NCI-H187 (cell line): ENCODE measurements at places on chromosomes 1 and 21.

GRCh38 chr1:223017291-223017690 is 125.8 kb downstream of the TLR5 start:
- DNase-seq, result no peak

DNA sequence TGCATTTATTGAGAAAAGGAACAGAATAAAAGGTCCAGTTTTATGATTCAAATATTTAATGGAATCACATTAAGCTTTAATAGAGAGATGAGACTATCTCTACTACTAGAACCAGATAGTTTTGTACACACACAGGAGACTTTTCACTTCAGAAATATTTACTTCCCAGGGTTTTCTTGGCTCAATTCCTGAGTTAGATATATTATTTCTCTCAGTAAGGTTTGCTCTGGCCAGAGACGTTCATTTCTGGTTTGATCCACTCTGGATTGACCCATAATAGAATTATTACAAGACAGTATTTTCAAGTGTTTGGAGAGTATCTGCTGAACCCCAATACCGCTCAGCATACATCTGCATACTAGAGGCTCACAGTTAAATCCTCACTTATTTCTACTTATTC is 1.3 kb upstream of the RCOR3 start:
- no peak for DNase-seq

DNA sequence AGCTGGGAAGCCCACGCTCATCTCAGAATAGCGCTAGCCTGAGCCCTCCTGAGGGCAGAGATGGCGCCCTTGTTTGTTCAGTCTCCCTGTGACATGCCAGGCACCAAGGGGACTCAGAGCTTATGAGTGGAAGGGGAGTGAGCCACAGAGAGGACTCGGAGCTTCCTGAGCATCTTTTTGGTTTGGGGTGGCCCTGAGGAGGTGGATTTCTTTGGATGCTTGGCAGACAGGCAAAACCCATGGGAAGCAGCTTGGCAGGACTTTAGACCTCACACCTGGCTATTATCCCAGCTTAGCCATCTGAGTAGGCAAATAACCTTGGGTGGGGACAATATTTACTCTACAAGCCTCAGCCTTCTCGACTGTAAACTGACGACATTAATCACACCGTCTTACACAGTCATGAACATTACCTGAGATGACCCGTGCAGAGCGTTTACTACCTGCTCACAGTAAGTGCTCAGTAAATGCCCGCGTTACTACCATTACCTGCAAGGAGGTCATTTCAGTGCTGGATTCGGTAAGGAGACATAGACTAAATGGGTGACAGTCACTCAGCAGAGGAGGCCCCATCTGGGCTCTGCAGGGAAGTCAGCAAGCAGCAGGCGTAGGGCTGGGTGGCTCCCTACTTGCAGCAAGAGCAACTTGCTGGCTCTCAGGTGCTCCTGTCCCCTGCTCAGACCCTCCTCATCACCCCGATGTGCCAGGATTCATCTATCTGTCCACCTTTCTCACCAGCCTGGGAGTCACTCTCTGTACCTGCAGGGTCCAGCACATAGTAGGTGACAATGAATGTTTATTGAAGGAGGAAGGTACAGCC is 54.9 kb downstream of the KLHDC7A start:
- DNase-seq, result peak; percentile 45

- DNase-seq, result no peak
Observed at GRCh38 chr1:22266141-22266540, 123.2 kb upstream of the WNT4 start.

DNA sequence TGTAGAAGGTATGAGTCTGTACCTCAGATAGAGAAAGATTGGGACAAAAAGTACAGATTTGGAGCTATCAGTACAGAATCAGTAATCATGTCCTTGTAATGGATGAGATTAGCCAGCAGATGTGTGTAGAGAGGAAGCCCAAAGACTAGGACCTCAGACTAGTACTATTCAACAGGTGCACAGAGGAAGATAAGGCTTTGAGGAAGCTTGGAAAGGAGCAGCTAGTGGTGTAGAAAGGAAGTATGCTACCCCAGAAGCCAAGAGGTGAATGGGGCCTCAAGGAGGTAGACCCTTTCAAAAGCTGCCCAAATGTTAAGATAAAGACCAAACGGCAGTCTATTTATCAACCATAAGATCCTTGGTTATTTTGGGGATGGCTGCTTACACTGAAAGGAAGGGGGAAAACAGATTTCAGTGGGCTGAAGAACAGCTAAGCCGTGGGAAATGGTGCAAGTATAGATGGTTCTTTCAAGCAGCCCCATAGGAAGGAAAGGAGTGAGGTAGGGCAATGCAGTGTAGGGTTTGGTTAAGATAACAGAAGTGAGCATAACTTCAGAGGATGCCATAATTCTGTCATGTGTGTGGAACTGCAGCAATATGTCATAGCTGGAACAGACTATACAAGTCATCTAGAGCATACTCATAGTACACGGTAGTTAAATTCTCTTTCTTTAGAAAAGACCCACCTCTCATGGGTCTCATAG is 221.7 kb downstream of the HHIPL2 start:
- DNase-seq, result no peak

DNA sequence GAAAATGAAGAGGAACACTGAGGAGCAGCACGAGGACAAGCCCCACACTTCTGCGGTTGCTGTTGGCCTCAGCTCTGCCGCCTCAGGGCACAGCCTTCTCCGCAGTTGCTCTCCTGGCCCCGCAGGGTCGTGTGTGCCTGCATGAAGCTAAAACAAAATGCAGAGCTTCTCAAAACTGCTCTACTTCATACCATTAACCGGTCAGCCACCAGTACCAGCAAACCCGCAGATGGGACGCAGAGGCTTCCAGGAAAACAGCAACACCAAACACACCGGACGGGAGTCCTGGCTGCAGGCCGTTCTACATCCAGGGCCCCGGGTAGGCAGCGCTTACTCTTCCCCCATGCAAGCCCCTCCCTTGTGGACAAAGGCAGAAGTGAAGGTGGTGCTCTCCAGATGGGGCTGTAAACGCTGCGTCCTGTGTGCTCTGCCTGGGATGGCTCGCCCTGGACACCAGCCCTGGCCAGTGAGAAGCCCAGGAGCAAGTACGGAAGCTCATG is 7.1 kb upstream of the C1orf159 start:
- DNase-seq, result no peak

- DNase-seq, result no peak
Observed at GRCh38 chr1:162281426-162281825, 95.2 kb downstream of the SPATA46 start.

DNA sequence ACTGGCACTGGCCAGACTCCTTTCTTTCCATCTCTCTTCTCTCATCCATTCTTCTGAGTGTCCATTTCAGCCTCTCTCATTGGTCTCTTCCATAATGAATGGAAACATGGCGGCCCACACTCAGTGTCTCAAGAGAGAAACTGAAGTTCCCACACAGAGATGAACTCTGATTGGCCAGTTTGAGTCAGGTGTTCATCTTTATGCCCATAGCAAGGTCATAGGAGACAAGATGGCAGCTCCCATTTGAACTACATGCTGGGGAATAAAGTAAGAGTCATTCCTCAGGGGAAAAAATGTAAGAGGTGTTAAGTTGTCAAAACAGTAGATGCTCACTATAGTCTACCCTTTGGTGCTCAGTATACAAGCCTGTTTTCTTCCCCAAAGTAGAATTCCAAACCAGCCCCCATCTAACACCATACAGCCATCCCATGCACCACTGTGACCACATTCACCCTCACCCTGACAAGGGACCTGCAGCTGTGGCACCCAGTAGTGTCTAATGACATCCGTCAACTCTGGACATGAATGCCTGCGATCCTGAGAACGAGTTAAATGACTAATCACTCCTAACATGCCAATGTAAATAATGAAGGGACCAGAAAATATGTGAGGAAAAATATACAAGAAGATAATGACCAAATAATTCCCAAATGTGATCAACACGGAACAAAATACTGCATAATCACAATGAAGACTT is 12.4 kb downstream of the CDA start:
- no peak for DNase-seq

DNA sequence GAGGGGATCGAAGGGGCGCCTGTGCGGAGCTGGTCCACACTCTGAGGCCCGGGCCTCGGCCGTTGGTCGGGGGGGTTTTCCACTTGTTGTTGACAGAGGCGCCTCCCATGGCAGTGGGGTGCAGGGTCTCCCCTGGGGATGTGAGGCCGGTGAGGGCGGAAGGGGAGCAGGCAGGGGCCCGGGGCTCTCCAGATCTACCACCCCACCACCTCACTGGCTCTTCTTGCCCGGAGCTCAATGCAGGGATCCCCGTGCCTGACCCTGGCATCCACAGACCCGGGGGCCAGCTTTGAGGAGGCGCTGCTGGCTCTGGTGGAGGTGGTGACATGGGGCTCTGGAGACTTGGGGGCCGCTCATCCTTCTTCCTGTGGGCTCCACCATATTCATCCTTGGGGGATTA is 7.1 kb upstream of the PEX10 start:
- DNase-seq, result no peak

DNA sequence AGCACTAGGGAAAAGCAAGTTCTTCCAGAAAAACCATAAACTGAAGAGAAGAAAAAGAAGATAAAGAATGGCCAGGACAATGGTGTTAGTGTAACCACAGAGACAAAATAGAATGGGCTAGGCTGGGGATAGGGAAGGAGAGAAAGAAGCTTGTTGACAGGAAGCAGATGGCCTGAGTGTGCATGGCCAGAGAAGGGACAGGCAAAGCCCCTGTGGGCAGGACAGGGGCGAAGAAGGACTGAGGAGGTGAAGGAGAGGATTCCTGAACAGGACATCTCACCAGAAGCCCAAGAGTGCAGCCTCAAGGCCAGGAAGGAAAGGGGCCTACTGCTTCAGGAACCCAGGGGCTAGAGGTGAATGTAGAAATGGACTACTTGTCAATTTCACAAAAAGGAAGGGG is 29.3 kb downstream of the IQGAP3 start:
- DNase-seq, result no peak

DNA sequence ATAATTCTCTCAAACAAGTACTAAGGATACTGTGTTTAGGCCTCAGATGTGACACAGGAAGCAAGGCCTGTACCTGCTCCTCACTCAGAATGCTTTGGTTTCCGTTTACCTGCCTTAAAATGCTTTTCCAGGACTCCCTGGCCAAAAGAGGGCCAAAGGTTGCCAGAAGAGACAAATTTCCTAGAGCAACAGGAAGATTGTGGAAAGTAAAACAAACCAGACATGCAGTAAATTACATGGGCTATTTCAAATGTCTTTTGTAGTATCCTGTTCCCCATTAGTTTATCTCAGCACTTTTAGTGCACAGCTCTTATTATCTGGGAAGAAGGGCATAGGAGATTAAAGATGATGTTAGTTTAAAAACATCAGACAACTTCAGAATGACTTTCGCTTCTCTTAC is 280.0 kb downstream of the NFIA start:
- DNase-seq, result no peak

DNA sequence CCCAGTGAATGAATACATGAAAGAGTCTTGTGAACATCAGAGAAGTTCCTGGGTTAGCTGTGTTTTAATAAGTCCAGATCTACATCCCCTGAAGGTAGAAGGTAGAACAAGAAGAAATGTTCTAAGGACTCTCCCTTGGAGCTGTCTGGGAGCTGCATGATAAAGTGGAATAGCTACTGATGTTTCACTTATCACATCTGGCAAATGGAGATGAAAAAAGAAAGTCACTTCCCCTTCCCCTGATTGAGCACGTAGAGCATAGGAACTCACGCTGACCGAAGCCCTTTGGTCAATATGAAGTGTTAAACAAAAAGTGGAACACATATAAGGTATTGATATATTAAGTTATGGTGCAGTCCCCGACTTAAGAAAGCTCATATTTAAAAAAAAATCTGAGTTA is 53.2 kb upstream of the PARP1 start:
- no peak for DNase-seq

GRCh38 chr21:15064576-15065391 is at the start of gene NRIP1:
Gene NRIP1, minus strand, starts transcription at chr21:15065000. Its CDS starts 96,808 bp downstream, at chr21:14968192.
- DNase-seq, result no peak

DNA sequence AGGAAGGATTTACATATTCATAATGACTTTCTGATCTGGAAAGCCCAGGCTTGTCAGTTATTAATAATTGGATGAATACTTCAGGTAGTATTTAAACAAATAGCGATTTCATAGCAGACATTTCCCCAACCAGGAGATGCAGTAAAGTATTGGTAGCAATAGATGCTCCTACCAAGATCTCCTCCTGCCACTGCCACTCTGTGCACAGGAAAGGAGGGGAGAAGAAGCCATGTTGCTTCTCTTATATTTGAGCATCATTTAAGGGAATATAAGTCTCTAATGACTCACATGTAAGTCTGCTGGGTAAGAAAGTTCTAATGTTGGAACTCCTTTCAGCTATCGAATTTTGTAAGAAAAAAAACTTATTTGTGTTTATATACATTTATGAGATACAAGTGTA is 420 bp upstream of the IFI16 start:
- no peak for DNase-seq

- DNase-seq, result no peak
Observed at GRCh38 chr1:7987528-7987927, 26.0 kb downstream of the PARK7 start.

GRCh38 chr1:206461602-206462455 is 8.4 kb upstream of the IKBKE start:
- DNase-seq, result peak; percentile 85

GRCh38 chr1:42259739-42260064 is 75.3 kb downstream of the FOXJ3 start:
- no peak for DNase-seq

- no peak for DNase-seq
Observed at GRCh38 chr21:27769763-27770162, 802.9 kb upstream of the ADAMTS5 start.

- DNase-seq, result no peak
Observed at GRCh38 chr1:3346478-3346877, 108.0 kb upstream of the ARHGEF16 start.

- no peak for DNase-seq
Observed at GRCh38 chr1:55916481-55916880, 662.9 kb downstream of the PLPP3 start.

DNA sequence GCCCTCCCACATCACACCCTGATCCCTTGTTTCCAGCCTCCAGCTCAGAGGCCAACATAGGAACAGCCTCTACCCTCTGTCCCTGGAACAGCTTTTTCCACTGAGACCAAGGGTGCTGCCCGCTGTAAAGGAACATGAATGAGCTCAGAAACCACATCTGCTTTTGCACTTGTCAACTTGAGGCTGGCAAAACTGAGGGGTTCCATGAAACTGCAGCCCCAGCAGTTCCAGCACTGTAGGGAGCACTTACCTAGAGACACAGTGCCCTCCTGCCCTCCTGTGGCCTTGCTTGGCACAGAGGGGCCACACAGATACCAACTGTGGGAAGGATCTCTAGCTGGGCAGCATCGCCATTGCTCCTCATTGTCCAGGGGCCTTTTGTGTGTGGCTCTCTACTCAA is 51.7 kb downstream of the ITPKB start:
- DNase-seq, result no peak
